ENCODE measurements at places on chromosomes 12 and 14.

DNA sequence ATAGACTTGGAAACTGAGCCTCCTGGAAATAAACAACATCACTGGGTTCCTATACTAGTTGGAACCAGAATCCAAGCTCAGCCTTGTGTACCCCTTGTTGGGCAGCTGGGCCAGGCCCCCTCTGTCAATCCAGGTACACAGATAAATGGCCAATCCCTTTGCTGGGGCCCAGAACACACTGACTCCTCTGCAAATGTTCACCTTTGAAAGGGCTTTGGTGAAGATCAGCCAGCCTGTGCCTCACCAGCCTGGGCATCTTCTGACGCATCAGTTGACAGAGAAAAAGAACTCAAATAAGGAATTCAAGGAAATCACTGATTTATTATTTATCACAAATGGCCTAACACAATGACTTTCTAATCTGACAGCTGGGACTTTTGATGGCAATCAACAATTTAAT lies 1090.2 kb downstream of the BCL11B start:
- DNase-seq, result no peak

GRCh38 chr14:101193106-101193844 lies 289.8 kb upstream of the RTL1 start:
- DNase-seq, result no peak

DNA sequence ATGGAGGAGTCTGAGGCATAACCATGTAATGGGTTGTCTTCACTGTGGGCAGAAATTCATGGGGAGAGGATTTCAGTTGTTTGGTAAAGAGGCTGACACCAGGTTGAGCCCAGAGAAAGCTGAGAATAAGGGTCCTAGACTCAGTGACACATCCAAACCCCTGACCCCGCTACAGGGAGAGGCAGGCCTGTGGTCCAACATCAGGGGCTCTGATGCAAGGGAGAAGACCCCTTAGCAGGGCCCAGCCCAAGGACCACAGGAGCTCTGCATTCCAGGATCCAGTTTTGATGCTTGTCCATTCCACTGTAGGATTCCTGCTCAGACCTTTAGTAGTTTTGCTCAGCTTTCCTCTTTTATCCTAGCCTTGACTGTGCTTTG lies 15.5 kb downstream of the GPR68 start:
- DNase-seq, result no peak

GRCh38 chr14:76782885-76783566 lies 21.8 kb downstream of the VASH1 start:
- no peak for DNase-seq

GRCh38 chr12:133130808-133131128 lies 341 bp downstream of the ZNF10 start:
- no peak for DNase-seq

DNA sequence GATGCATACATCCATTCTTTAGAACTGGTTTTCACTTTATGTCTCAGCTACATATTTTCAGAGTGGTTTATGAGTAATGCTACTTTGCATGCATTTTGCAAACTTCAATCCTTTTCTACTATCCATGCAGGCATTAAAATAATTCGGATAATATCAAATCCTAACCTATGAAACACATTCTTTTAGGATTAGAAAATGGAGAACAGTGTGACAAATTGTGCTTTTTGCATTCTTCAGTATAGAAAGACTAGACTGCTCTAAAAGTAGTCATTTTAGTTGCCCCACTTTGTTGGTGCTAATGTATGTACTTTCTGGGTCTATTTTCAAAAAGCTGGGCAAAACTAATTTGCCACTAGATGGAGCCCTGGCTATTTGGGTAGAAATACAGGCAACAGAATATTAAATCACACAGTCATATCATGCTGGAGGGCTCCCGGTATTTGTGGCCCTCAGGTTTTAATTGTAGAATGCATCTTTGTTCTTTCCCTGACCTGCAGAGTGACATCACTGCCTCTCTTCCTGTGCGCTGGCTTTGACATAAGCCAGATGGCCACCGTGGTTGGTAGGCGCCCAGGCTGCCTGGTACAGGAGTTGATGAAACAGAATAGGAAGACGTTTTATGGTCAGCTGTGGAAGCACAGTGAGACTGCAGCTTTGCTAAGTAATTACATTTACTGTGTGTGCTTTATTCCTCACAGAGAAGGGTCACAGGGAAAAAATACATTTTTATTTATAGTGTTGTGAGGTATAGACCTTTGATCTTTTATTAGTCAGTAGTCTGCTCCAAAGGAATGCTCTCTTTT lies 28.1 kb downstream of the MSRB3 start:
- DNase-seq, result peak; percentile 61

All from suppressor macrophage treated with lipopolysaccharide for 1 hour (primary cell).